ENCODE measurements at places on chromosomes 11 and 22. TPM values are rescaled to one million over a fixed set of nuclear protein-coding genes. Genes with fewer than 3 reads are reported as not detected.

GRCh38 chr11:118263695-118264568, at the start of gene MPZL2:
Gene MPZL2 (minus strand): TSS chr11:118264297. CDS start chr11:118264153, 144 bp downstream.
- peak; percentile 17 for DNase-seq

DNA sequence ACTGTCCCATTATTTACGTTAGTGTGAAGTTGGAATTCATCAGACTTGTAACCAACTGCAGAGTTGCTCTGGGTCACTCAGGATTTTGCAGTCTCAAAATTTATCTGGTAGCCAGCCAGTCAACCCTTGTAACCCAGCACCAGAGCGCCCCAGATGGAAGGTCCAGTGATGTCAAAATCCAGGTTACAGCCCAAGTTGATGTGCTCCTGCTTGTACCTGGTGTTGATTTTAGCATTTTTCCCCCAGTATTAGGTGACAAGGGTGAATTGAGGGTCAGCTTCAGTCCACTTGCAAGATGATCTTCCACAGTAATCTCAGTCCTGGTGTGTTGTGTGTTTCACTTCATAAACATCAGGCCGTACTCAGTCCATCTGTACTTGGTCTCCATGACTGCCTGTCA, 7.5 kb downstream of the TIMM10B start:
- no peak for DNase-seq

Gene KCNA4
- 1.4 TPM for total RNA-seq

DNA sequence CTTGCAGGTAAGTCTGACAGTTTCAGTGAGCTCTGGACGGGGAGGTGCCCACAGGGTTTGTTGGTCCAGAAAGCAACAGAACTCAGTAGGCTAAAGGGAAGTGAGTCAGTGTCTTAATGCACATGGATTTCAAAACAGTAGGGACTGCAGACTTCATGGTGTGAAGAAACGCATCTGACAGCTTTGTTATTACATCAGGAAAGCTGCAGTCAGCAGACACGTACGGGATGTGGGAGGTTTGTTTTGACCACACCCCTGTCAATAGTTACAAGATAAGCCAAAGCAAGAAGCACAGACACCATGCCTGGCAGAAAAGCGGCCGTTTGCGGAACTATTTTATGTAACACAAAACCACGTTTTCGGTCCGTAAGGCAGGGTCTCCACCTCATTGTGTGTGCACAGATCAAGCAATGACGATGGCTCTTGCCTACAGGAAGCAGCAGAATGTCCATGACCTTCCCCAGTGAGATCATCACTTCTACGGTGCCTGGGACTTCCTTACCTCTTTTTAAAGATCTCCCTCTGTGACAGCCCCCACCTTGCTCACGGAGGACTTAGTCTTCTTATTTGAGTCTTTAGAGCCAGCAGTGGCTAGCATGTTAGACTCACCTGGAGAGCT, 58.2 kb upstream of the FTH1 start:
- DNase-seq: peak; percentile 99

Gene NEFH
- total RNA-seq: 1.8 TPM

Gene HBG2
- not detected for total RNA-seq

GRCh38 chr11:57260937-57261783, 24.1 kb upstream of the APLNR start:
- no peak for DNase-seq

GRCh38 chr11:10875430-10876021, 17.7 kb upstream of the ZBED5 start:
- DNase-seq: no peak

Gene ROBO3
- 7.1 TPM for total RNA-seq

Gene TCN1
- not detected for total RNA-seq

DNA sequence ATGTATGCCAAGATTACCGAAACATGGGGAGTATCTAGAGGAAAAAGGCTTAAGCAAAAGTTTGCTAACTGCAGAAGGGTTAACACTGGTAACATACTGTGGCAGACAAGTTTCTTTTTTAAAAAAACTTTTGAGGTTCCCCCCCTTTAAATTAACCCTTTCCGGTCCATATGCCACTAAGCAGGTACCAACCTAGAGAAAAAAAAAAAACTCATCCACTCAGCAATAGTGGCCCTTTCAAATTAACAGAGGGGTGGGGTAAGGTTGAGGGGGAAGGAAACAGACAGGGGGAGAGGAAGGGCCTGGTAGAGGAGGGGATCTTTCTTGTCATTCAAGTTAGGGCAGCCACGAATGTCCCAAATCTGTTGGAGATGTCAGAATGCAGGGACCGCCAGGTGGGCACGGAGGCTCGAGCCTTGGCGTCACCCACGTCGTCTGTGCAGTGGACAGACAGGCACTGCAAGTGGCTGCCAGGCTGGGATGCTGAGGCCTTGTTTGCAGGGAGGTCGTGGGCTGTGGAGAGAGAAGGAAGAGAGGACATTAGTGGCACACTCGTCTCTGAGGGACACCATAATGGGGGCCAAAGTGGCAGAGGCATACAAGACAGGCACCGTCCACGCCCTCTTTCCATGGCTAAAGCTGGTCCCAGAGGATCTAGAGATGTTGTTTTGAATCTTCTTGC, 50.8 kb downstream of the MN1 start:
- DNase-seq: peak; percentile 37

Gene LRRC55
- 0.21 TPM for total RNA-seq

Gene GLB1L2
- total RNA-seq: 2.0 TPM

Gene F2
- total RNA-seq: 0.25 TPM

DNA sequence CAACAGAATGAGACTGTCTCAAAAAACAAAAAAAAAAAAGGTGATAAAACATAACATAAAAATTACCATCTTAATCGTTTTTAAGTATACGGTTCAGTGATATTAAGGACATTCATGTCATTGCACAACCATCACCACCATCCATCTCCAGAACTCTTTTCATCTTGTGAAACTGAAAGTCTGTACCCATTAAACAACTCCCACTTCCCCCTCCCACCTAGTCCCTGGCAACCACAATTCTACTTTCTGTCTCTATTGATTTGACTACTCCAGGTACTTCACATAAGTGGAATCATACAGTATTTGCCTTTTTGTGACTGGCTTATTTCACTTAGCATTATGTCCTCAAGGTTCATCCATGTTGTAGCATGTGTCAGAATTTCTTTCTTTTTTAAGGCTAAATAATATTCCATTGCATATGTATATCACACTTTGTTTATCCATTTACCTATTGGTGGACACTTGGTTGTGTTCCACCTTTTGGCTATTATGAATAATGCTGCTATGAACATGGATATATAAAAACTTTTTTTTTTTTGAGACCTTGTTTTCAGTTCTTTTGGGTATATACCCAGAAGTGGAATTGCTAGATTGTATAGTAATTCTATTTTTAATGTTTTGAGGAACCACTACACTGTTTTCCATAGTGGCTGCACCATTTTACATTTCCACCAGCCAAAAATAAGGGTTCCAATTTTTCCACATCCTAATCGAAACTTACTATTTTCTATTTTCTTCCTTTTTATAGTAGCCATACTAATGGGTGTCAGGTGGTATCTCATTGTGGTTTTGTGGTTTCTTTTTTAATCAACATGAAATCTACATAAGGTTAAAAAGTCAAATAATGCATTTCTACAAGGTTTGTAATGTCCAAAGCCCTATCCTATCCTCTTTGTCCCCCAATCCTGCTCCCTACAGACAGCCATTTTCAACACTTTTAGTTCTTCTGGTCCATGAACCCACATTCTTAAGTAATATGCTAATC, 23.4 kb upstream of the PIK3C2A start:
- no peak for DNase-seq

Data from cardiac muscle cell (in vitro differentiated cells and primary cell).